Thyroid gland (tissue), 4 donors: ENCODE measurements at places on chromosomes 2 and 18.

DNA sequence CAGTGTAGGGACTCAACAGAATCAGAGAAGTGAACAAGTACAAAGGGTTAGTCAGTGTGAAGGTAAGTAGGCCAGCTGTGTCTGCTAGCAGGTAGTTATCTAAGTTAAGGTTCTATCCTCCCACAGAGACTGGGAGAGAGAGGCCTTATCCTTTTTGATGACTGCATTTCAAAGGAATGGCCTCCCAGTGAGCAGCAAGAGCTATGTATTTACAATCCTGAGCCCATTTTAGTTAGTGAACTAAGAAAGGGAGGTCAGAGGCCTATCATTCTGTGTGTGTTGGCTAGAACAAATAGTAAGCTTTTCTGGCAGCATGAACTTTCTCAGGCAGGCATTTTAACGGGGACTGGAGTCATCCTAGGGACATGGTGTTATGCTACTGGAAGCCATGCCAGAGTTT lies 182.9 kb downstream of the VWC2L start:
- H3K4me1 ChIP-seq = no peaks in the 10 kb centered on the region
- no peak overlapping the region for H3K27ac ChIP-seq
- no peak for DNase-seq
- H3K27me3 ChIP-seq = no peaks in the 10 kb centered on the region
- no peaks in the 10 kb centered on the region for H3K36me3 ChIP-seq

DNA sequence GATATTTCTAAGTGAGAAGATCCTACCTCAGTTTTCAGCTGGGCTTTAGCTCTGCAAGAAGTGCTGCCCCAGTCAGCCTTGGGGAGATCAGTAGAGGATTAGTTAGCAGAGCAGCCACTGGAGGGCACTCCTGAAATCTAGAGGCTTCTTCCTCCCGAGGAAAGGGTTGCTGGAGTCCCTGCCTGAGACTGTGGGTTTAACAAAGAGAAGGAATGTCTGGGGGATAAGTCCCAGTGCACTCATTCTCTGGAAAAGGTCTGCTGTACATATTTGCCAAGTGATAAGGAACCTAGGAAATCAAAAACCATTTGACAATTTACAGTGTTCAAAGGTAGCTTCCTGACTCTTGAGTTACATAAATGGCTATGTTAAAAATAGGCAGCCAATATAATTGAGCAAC lies 207.2 kb downstream of the SLC8A1 start:
- no peaks in the 10 kb centered on the region for H3K36me3 ChIP-seq
- no peak overlapping the region for H3K4me3 ChIP-seq
- peak; percentile 57 for DNase-seq
- H3K27me3 ChIP-seq = no peaks in the 10 kb centered on the region
- peaks cover 15% of the 10 kb centered on the region for H3K4me1 ChIP-seq

GRCh38 chr2:237412988-237413776 lies 782 bp downstream of the COL6A3 start:
- peak overlapping the region; percentile 12 for H3K4me3 ChIP-seq
- H3K4me1 ChIP-seq = no peaks in the 10 kb centered on the region
- H3K27me3 ChIP-seq = no peaks in the 10 kb centered on the region
- no peaks in the 10 kb centered on the region for H3K36me3 ChIP-seq
- peak overlapping the region; percentile 26 for H3K27ac ChIP-seq
- DNase-seq = no peak

GRCh38 chr18:47719096-47719780 lies 211.2 kb downstream of the SMAD2 start:
- H3K36me3 ChIP-seq = no peaks in the 10 kb centered on the region
- H3K27me3 ChIP-seq = no peaks in the 10 kb centered on the region
- no peak overlapping the region for H3K27ac ChIP-seq
- no peak for DNase-seq

- H3K36me3 ChIP-seq = no peaks in the 10 kb centered on the region
- H3K4me3 ChIP-seq = no peak overlapping the region
- no peaks in the 10 kb centered on the region for H3K27me3 ChIP-seq
- H3K27ac ChIP-seq = no peak overlapping the region
- H3K4me1 ChIP-seq = no peaks in the 10 kb centered on the region
Observed at GRCh38 chr2:195447323-195447975, 209.6 kb upstream of the SLC39A10 start.

GRCh38 chr2:30847841-30848240 lies 40.6 kb upstream of the CAPN13 start:
- no peak overlapping the region for H3K27ac ChIP-seq
- no peak for DNase-seq
- no peaks in the 10 kb centered on the region for H3K36me3 ChIP-seq
- no peaks in the 10 kb centered on the region for H3K4me1 ChIP-seq

DNA sequence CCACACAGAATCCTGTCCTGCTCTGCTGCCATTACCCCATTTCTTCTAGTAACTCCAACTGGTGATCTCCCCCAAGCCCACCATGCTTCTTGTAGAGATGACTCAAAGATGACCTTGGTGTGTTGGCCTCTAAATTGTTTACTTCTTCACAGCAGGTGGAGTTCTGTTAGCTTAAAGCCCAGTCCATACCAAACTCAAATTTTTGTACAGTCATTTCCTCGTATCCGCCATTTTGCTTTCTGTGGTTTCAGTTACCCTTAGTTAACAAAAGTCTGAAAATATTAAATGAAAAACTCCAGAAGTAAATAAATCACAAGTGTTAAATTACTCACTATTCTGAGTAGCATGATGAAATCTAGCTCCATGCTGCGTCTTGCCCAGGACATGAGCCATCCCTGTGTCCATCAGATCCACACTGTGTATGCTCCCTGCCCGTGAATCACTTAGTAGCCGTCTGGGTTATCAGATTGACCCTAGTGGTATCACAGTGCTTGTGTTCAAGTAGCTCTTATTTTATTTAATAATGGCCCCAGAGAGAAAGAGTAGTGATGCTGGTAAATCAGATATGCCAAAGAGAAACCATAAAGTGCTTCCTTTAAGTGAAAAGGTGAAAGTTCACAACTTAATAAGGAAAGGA lies 133.3 kb upstream of the NOL4 start:
- H3K36me3 ChIP-seq = no peaks in the 10 kb centered on the region
- DNase-seq = no peak
- H3K4me1 ChIP-seq = no peaks in the 10 kb centered on the region
- no peak overlapping the region for H3K27ac ChIP-seq

DNA sequence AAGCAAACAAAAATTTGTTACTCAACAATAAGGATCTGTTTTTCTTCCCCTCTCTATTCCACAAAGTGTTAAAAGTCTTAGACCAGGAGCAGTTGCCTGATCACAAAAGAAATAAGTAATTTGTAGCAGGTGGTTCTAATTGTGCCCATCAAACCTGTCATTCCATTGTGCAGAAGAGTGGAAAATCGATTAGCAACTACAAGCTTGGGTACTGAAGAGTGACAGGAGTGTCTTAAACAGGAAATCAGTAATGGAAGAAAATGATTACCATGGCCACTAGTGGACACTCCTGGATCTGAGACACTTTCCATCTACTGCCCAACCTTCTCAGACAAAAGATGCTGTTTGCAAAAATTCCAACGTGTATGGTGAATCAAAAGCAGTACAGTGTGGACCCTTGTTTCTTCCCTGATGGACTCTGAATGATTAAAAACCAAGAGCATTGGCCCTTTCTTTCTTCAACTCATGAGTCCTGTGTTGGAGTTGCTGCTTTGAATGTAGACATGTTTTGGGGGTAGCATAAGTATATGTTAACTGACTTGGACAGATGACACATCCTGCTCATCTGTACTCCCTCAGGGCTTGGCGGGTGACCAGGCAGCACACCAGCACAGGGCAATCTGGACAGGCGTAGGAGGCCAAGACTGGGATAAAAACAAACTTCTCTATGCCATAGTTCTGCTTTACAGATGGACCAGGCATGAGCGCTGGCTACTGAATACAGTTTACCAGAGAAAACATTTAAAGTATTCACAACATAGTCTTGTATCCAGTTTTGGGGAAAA lies 51.9 kb downstream of the PLA2R1 start:
- DNase-seq = no peak
- no peaks in the 10 kb centered on the region for H3K27me3 ChIP-seq
- no peaks in the 10 kb centered on the region for H3K36me3 ChIP-seq
- peaks cover 51% of the 10 kb centered on the region for H3K4me1 ChIP-seq

- no peak overlapping the region for H3K27ac ChIP-seq
- no peaks in the 10 kb centered on the region for H3K4me1 ChIP-seq
- peaks cover 3% of the 10 kb centered on the region for H3K27me3 ChIP-seq
- no peak overlapping the region for H3K4me3 ChIP-seq
Observed at GRCh38 chr18:24678107-24678506, 217.7 kb downstream of the HRH4 start.

DNA sequence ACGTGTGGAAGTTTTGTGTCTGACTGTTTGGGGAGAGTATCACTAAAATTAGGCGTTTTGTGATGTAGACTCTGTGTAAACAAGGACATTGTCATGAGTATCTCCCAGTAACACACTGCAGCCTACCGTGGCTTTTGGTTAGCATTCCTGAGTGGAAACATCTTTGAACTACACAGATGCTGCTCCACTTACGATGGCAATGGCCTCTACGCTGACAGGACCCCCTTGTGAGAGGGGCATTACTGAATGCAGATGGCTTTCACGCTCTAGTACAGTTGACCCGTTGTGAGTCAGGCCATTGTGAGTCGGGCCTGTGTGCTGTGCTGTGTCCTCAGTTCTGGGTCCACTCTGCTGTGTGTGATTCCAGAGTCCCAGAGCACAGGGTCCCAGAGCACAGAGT lies 34.4 kb upstream of the ADNP2 start:
- no peak overlapping the region for H3K4me3 ChIP-seq
- H3K27ac ChIP-seq = no peak overlapping the region
- no peaks in the 10 kb centered on the region for H3K4me1 ChIP-seq
- no peaks in the 10 kb centered on the region for H3K36me3 ChIP-seq
- H3K27me3 ChIP-seq = no peaks in the 10 kb centered on the region

DNA sequence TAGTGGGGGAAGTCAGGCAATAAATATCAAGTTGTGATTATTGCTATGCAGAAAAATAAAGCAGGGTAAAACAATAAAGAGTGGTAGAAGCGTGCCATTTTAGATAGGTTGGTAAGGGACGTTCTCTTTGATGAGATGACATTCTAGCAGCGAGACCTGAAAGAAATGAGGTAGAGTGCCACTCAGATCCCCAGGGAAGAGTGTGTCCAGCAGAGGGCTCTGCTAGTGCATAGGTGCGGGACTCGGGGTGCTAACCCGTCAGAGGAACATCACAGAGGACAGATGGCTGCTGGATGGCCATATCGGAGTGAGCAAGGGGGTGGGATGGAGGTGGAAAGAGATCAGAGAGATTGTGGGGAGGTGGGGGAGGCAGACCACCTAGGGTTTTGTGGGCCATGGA lies 16.3 kb upstream of the GTF2A1L start:
- H3K27me3 ChIP-seq = no peaks in the 10 kb centered on the region
- no peaks in the 10 kb centered on the region for H3K36me3 ChIP-seq
